Activated CD4-positive, alpha-beta memory T cell treated with anti-CD3 and anti-CD28 coated beads for 36 hours (primary cell): ENCODE measurements at places on chromosomes 4 and X.

GRCh38 chr4:83569987-83570386 lies 34.1 kb downstream of the GPAT3 start:
- no peak for DNase-seq

DNA sequence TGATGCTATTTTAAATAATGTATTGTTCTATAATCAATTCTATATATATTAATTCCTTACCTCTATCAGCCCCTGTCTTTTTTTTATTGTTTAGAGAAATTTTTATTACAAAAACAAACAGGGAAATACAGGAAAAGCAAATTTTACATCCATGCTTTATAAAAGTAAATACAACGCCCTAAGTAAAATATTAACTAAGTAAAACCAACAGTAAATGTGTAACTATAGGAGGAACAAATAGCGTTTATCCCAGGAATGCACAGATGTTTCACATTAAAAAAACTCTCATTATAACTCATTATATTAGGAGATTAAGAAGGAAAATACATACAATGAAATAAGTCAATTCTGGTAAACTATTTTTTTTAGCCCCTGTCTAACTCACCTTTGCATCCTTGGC lies 8.2 kb upstream of the ITM2A start:
- no peak for DNase-seq

DNA sequence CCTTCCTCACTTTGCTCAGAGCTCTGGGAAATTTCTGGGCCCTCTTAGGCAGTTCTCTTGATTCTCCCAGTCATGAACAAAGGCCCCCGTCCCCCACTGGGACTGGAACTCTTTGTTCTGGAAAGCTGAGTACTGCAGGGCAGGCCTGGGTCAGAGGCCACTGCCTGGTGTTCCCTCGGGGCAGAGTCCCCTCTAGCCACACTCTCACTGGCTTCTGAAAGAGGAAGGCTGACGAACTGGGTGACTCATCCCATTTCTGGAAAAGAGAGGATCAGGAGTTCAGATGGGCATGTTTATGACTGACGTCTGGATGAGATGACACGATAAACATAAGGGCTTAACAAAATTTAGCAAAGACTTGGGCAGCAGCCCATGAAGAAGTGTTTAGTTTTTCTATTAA lies 47.7 kb downstream of the DDX3X start:
- no peak for DNase-seq

DNA sequence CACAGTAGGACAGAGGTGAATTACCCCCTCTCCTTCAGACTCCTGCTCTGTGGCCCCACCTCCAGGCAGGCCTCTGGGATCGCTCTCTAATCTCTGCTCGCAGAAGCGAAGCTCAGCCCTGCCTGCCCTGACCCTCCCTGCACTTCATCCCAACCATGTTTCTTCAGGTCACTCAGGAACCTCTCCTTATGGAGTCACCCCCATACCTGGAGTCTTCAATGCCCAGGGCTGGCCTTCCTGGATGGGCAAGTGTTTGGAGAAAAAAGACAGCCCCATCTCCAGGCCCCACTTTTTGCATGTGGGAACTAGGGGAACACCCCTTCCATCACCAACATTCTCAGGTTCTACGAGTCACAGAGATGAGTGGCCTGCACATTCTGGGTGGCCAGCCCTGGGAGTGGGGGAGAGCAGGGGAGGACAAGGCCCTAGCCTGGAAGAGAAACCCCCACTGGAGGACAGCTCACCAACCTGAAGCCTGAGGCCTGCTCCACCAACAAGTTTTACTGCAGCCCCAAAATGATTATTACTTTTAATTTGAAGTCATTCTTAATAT lies 90.8 kb downstream of the PPP2R2C start:
- DNase-seq: no peak

GRCh38 chr4:8290701-8290970 lies 21.1 kb downstream of the HTRA3 start:
- no peak for DNase-seq

DNA sequence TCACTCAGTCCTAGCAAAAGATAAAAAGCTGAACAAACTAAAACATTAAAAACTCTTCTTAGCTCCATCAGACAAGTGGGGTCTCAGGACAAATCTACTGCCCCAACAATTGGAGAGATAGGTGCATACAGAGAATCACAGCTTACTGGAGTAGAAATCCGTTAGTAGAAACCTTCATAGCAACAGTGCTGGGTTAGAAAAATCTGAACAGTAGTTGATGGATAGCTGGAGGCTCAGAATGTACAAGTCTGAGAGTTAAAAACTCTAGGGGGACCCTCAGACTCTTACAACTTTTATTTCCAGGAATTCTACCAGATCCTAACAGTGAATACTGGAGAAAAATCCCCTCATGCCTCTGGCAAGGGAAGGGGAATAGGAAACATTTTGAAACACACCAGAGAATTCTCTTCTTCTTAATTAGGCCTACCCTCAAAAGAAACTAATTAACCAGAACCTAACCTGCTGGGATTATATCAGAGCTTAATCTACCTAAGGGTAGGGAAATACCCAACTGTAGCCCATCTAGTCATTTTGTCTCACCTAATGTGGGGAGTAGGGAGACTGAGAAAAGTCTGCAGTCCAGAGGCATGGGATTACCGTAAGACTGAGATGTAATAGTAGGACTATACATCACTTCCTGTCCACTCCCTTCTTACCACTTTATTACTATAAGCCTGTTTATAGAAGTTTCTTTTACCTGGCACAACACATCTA lies 165.0 kb upstream of the CTSO start:
- no peak for DNase-seq

DNA sequence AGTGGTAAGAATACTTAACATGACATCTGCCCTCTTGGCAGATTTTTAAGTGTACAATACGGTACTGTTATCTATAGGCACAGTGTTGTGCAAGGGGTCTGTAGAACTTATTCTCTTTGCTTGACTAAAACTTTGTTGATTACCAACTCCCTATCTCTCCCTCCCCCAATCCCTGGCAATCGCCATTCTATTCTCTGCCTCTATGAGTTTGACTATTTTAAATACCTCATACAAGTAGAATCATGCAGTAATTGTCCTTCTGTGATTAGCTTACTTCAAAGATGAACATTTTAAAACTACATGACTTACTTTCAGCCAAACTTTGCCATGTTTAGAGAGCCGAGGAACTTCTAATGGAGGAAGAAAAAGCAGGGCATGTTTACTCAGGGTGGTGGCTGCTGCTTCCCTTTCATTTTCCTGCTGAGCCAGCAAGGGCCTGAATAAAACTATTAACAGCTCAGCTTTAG lies 62.4 kb downstream of the APOO start:
- no peak for DNase-seq

GRCh38 chr4:106096454-106096853 lies 201.2 kb downstream of the NPNT start:
- DNase-seq: no peak

- DNase-seq: no peak
Observed at GRCh38 chr4:144289667-144290428, 149.3 kb upstream of the GYPA start.

GRCh38 chr4:117422297-117422696 lies 336.9 kb upstream of the TRAM1L1 start:
- no peak for DNase-seq

DNA sequence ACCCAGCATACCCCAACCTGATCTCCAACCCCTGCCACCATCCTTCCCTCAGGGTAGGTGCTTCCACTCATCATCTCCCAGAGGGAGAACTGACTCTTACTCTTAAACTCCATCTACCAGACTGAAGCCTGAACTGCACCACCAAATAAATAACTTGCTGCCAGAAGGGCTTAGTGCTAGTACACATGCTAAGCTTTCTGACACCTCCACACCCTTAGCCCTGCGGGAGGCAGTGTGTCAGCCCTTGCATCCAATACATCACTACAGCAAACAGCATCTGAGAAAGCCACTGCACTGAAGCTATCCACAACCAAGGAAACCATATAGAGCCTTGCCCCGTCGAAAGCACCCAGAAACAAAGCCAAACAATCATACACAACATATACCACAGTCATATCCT lies 68.6 kb upstream of the MCF2 start:
- no peak for DNase-seq

GRCh38 chr4:106238820-106239420 lies 77.1 kb downstream of the TBCK start:
- no peak for DNase-seq

GRCh38 chrX:50778272-50778671 lies 35.7 kb downstream of the SHROOM4 start:
- no peak for DNase-seq

- no peak for DNase-seq
Observed at GRCh38 chr4:120636120-120636630, 286.4 kb downstream of the PRDM5 start.

DNA sequence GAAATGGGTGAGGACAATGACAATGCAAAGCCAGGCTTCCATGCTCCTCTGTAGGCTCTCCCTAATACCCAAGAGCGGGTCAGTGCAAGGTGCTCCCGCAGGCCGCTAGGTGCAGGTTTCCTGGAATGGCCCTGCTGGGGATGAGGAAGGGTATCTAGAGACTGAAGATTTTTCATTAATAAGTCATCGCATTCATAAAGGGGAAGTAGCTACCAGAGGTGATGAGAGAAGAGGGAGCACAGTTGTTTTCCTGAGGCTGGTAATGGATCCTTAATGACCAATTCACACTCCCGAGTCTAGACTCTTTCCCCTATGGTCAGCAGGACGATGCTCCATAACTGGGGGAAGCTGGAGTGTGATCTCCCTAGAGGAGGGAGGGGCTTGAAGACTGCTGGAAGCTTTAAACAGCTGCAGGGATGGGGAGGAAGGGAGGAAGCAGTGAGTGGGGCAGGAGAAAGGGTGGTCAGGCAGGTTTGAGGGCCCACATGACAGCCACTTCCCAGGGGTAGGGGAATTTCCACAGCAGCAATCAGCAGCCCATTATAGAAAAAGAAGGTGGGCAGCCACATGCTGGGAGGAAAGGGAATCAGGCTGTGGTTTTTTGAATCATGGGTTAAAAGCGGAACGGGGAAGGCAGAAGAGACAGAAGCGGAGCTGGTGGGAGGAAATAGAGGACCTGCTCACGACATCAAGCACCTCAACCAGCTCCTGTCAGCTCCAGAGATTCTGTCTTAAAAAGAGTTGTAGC lies 10.2 kb upstream of the ATP6AP2 start:
- DNase-seq: peak; percentile 20

DNA sequence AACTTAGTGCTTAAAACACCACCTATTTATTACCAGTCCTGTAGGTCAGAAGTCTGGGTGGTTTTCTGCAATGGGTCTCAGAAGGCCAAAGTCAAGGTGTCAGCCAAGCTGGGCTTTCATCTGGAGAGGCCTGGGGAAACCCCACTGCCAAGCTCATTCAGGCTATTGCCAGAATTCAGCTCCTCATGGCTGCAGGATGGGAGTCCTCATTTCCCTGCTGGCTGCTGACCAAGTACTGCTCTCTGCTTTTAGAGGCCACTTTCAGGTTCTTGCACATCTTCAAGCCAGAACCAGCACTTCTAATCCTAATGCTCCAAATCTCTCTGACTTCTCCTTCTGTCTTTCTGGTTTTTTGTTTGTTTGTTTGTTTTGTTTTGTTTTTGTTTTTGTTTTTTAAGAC lies 109.3 kb downstream of the BCOR start:
- DNase-seq: no peak

DNA sequence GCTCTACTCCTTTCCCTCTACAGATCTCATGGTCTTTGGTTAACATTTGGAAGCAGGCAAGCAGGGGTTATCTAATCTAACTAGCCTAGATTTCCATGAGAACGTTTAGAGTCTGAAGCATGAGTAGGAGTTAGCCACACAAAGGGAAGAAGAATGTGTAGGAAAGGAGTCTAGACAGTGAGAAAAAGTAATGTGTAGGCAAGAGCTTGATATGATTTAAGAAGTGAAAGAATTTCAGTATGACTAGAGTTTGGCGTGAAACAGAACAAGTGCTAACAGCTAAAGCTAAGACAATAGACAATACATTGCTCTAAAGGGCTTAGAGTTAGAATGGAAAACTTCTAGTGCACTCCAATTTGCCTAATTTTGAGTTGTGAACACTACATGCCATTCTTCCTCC lies 10.8 kb downstream of the CXCL8 start:
- no peak for DNase-seq

DNA sequence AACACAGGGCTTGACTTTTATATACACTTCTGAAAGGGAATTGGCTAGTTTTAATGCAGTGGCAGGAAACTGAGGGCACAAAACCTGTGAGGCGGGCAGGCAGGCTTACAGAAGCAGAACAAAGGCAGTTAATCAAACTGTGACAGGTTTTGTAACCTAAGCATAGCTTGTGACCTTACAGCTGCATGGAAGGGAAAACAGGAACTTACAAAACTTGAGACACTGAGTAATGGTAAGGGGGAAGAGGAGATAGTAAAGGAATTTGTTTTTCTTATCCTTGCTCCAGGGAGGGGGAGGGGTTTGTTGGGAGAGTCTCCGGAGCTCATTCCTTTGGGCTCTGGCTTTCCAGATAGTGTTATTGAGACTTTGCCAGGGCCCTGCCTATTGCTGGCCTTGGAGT lies 55.6 kb downstream of the SLITRK4 start:
- no peak for DNase-seq

GRCh38 chr4:107276052-107276451 lies 239.9 kb upstream of the DKK2 start:
- DNase-seq: no peak

DNA sequence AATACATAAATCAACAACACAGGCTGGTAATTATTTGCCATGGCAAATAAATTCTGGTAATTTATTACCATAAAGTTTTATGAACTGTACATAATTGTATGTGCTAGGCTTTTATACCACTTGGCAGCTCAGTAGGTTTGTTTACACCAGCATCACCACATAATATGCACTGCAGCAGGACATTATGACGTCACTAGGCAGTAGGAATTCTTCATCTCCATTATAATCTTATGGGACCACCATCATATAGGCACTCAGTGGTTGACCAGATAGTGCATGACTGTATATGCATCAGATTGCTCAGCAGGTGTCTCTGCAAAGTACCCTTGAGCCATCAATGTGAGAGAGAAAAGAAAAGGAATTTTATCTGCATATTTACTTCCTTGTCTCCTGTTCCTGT lies 295.4 kb downstream of the CFAP47 start:
- DNase-seq: no peak

DNA sequence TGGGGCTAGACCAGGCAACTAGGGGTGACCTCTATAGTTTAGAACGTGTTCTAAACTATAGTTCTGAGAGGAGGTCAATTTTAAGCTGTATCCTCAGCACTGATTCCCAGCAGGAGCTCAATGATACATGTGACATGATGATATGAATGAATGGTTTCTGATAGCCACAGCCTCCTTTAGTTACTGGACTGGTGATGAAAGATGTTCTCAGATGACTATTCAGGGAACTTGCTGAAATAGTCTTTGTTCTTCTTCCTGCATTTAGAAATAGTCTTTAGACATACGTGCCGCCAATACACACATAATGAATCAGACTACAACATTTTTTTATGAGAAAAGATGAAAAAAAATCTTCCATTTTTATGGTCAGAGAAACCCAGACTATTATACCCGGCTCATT lies 116.3 kb upstream of the TMEM150C start:
- no peak for DNase-seq

DNA sequence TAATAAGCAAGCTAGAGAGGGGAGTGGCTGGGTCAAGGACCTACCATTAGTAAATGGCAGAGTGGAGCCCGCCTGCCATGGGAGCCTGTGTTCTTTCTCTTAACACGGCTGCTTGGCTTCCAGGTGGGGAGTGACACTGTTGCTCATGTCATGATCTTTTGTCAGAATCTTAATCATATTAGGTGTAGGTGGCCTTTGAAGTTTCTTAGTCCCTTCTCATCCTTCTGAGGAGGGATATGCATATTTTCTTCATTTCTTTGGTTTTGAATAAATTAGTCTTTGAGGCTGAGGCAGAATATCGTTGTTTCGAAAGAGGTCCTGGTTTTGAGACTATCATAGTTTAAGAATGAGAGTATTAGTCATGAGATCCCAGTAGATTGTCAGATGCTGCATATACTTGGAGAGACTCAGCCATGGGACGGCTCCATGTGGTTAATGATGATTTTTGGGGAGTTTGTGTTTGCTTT lies 28.9 kb downstream of the SNX25 start:
- peak; percentile 64 for DNase-seq
